Tibial nerve (tissue), 4 donors: ENCODE measurements at places on chromosomes 16 and 17.

DNA sequence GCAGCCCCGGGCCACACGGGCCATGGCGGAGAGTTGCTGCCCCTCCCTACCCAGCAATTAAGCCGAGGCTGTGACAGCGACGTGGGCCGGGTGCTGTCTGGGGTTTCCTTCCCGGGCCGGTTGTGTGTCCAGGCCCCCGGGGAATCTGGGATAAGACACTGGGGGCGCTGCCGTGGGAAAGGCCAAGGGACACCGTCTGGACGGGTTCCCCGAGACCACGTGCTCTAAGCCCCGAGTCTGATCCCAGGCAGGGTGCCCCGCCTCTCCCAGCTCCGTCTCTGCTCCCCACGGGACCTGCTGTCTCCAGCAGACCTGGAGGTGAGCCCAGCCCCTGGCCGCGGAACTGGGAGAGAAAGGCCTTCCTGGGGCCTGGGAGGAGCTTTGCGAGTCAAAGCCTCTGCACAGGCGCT, 92.2 kb downstream of the IRX3 start:
- no peaks in the 10 kb centered on the region for H3K36me3 ChIP-seq
- peaks cover 6% of the 10 kb centered on the region for H3K4me1 ChIP-seq
- peak overlapping the region; percentile 75 for H3K27ac ChIP-seq
- H3K4me3 ChIP-seq = no peak overlapping the region
- no peaks in the 10 kb centered on the region for H3K27me3 ChIP-seq
- peak; percentile 50 for DNase-seq

DNA sequence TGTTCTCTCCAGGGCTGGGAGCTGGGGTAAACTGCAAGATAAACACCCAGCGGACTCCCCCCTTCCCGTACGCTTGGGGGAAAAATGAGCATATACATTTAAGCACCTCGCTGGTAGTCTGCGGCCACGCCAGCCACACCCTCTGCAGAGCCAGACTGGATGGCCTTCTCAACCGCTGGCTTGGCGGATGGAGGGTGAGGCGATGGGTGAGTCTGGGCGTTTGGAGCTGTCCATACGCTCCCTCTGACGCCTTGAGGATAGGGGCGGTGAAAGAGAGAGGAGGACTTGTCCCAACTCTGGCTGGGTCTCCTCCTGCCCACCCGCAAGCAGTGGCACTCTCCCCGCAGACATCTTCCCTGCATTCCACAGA, 1.0 kb downstream of the ITGA3 start:
- H3K27ac ChIP-seq = peak overlapping the region; percentile 73
- no peak for DNase-seq
- no peaks in the 10 kb centered on the region for H3K36me3 ChIP-seq
- H3K27me3 ChIP-seq = no peaks in the 10 kb centered on the region

DNA sequence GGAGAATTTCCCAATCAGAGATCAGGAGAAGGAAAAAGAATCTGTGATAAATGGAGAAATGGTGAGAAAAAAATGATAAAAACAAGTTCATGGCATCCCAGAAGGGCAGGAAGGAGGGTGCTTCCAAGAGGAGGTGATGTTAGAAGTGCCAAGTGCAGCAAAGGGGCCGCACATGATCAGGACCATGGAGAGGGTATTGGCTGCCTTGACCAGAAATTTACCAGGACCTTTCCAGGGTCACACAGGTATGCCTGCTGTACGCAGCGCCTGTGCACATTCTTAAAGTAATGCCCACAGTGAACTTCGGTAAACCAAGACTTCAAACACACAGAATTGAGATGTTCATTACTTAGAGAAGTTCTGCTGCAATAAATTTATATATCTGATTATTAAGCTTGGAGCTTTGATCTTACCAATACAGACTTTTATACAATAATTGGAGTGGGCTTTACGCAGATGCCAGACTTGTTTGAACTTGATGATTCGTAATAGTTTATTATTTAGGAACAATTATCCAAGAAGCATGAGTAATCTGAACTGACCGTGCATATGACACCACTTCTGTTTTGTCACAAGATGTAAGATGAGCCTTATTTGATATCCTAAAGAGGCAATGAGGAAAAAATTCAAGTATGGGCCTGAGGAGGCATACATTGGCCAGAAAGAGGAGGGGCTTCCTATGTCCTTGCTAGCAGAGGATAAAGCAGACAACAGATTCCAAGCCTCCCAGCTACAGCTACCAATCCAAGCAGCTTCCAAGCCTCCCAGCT, 2.2 kb upstream of the KRT33A start:
- H3K4me1 ChIP-seq = no peaks in the 10 kb centered on the region
- no peaks in the 10 kb centered on the region for H3K27me3 ChIP-seq
- H3K27ac ChIP-seq = no peak overlapping the region
- no peak overlapping the region for H3K4me3 ChIP-seq
- no peaks in the 10 kb centered on the region for H3K36me3 ChIP-seq
- no peak for DNase-seq

GRCh38 chr16:73204359-73205152, 156.6 kb upstream of the ZFHX3 start:
- no peaks in the 10 kb centered on the region for H3K4me1 ChIP-seq
- no peaks in the 10 kb centered on the region for H3K36me3 ChIP-seq
- no peak for DNase-seq
- H3K27me3 ChIP-seq = no peaks in the 10 kb centered on the region

- no peak overlapping the region for H3K27ac ChIP-seq
- H3K36me3 ChIP-seq = no peaks in the 10 kb centered on the region
- peak overlapping the region; percentile 35 for H3K4me3 ChIP-seq
- no peak for DNase-seq
Measured at GRCh38 chr17:38571833-38572668, 33.7 kb downstream of the SRCIN1 start.

- no peaks in the 10 kb centered on the region for H3K36me3 ChIP-seq
- no peaks in the 10 kb centered on the region for H3K27me3 ChIP-seq
- no peak overlapping the region for H3K27ac ChIP-seq
- no peaks in the 10 kb centered on the region for H3K4me1 ChIP-seq
- DNase-seq = no peak
- no peak overlapping the region for H3K4me3 ChIP-seq
Measured at GRCh38 chr17:28279411-28279810, 39.6 kb upstream of the TMEM97 start.

- no peak for DNase-seq
- no peaks in the 10 kb centered on the region for H3K36me3 ChIP-seq
- H3K27ac ChIP-seq = peak overlapping the region; percentile 66
- H3K27me3 ChIP-seq = no peaks in the 10 kb centered on the region
- peak overlapping the region; percentile 44 for H3K4me3 ChIP-seq
- peaks cover 28% of the 10 kb centered on the region for H3K4me1 ChIP-seq
Measured at GRCh38 chr16:31214708-31215286, 878 bp downstream of the TRIM72 start.

DNA sequence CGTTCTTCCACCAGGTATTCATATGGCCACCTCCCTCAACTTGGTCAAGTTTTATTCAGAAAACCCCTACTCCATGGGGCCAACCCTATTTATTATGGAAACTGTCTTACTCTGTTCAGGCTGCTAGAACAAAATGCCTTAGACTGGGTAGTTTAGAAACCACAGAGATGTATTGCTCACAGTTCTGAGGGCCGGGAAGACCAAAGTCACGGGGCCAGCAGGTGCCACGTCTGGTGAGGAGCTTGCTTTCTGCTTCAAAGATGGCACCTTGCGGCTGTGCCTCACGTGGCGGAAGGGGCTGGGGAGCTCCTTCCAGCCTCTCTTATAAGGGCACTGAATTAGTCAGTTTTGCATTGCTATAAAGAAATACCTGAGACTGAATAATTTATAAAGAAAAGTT, 74.3 kb downstream of the AXIN2 start:
- H3K4me3 ChIP-seq = no peak overlapping the region
- no peaks in the 10 kb centered on the region for H3K27me3 ChIP-seq
- no peaks in the 10 kb centered on the region for H3K36me3 ChIP-seq
- H3K27ac ChIP-seq = no peak overlapping the region
- no peak for DNase-seq

DNA sequence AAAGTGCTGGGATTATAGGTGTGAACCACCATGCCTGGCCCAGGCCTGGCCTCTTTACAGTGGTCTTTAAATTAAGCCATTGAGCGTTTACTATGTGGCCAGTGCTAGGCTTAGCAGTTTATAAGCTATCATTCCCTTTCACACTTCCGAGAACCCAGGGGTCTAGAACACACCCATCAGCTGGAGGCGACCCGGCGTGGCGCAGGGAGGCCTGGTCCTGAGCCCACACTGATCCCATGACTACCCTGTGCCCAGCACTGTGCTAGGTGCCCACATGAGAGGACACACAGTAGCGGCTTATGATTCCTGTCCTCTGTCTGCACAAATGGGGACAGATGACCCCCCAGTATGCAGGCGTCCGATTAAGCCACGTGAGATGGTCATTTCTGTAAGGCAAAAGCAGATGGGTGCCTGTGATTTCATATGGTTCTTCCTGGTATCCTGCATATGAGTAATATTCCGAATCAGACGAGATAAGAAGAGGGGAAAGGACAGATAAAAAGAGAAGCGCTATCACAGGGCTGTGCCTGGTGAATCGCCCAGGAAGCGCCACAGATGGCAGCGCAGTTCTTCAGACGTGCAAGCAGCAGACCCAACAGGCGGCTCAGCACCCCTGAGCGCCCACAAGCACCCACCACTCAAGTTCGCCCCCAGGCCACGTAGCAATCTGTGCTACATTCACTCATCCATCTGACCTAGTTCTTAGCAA, 5.3 kb downstream of the OSGIN1 start:
- H3K27me3 ChIP-seq = no peaks in the 10 kb centered on the region
- H3K4me3 ChIP-seq = no peak overlapping the region
- H3K36me3 ChIP-seq = peaks cover 56% of the 10 kb centered on the region

DNA sequence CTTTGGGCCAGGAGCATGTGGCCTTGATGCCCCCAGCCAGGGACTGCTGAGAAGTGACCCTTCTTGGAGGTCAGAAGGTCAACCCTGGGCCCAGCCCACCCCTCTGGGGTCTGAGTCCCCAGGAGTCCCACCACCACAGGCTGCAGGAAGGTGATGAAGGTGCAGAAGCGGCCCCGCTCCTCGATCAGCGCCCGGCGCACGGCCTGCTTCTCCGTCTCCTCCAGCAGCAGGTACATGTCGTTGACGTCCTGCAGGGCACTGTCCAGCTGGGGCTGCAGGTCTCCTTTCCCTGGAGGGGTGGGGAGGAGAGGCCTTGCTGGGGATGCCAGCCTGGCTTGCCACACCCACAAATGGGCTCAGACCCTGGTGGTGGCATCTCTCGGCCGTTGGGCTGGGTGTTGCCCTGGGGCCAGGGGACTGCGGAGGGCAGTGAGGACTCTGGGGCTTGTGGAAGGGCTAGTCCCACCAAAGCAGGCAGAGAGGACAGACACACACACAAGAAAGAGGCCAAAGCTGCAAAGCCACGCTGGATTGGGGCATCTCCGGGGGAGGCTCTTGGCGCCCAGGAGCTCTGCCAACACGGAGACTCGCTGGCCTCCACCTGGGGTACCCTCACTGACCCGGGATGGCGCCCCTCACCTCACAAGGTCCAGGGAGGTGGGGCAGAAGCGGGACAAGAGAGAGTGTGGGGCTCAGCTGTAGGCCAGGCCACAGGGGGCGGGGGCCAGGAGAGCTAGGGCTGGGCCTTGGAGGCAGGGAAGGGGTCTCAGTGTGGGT, 7.5 kb downstream of the MTSS2 start:
- no peak overlapping the region for H3K4me3 ChIP-seq
- H3K4me1 ChIP-seq = peaks cover 46% of the 10 kb centered on the region
- H3K27me3 ChIP-seq = no peaks in the 10 kb centered on the region
- peaks cover 5% of the 10 kb centered on the region for H3K36me3 ChIP-seq

DNA sequence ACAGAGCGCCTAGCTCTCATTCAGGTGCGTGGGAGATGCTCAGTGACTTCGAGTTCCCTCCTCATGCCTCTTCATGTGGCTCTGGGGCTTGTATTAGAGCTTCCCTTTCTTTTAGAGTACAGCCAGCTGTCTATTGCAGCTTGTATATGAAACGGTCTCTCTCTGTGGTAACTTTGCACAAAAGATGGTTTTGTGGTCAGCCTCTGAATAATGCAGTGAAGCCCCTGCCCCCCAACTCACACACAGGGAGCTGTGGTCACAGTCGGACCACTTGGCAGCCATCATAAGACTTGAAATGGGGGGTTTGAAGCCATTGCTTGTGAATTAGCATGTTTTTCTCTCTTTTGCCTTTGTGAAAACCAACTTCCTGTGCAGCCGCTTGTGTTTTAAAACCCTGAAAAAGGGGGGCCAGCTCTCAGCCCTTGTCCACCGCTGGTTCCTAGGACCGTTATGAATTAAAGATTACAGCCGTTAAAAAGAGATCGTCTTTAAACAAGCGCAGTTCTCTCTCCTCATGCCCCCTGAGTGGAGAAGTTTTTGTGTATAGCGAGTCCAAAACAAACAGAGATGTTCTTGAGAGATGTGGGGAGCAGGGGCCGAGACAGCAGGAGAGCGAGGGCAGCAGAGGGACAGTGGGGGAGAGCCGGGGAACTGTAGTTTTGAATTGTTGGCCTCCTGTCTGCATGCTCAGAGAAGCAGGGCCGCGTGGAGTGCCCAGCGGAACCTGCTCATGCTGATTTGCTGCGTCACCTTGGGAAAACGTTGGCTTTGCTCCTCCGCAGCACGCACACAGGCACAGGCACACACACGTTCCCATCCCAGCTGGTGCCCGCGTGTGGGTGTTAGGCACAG, 199.0 kb downstream of the MSI2 start:
- peak overlapping the region; percentile 13 for H3K27ac ChIP-seq
- DNase-seq = no peak
- no peaks in the 10 kb centered on the region for H3K4me1 ChIP-seq
- H3K27me3 ChIP-seq = no peaks in the 10 kb centered on the region
- no peaks in the 10 kb centered on the region for H3K36me3 ChIP-seq
- H3K4me3 ChIP-seq = no peak overlapping the region
